H54 (cell line): ENCODE measurements at places on chromosomes 5 and 9.

GRCh38 chr5:102649731-102650130 is 105.4 kb upstream of the PAM start:
- DNase-seq = no peak

GRCh38 chr5:149580808-149581191 is 498 bp upstream of the ARHGEF37 start:
- DNase-seq = no peak

DNA sequence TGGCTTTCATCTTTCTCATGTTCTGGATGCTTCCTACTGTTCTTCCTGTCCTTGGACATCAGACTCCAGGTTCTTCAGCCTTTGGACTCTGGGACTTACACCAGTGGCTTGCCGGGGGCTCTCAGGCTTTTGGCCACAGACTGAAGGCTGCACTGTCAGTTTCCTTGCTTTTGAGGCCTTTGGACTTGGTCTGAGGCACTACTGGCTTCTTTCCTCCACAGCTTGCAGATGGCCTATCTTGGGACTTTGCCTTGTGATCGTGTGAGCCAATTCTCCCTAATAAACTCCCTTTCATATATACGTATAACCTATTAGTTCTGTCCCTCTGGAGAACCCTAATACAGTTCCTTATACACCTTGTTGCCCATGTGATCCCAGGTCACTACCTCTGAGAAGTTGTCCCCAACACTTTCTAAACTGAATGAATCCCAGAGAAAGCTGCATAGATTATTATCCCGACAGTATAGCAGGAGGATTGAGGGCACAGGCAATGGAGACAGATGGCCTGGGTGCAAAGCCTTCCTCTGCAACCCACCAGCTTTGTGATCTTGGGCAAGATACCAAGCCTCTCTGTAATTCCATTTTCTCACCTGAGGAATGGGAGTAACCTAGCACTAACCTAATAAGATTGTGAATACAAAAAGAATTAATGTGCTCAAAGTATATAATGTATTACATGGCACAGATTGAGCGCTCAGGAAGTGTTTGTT is 449.6 kb upstream of the BRINP1 start:
- DNase-seq = no peak

GRCh38 chr5:67969631-67970030 is 245.9 kb upstream of the PIK3R1 start:
- DNase-seq = no peak

DNA sequence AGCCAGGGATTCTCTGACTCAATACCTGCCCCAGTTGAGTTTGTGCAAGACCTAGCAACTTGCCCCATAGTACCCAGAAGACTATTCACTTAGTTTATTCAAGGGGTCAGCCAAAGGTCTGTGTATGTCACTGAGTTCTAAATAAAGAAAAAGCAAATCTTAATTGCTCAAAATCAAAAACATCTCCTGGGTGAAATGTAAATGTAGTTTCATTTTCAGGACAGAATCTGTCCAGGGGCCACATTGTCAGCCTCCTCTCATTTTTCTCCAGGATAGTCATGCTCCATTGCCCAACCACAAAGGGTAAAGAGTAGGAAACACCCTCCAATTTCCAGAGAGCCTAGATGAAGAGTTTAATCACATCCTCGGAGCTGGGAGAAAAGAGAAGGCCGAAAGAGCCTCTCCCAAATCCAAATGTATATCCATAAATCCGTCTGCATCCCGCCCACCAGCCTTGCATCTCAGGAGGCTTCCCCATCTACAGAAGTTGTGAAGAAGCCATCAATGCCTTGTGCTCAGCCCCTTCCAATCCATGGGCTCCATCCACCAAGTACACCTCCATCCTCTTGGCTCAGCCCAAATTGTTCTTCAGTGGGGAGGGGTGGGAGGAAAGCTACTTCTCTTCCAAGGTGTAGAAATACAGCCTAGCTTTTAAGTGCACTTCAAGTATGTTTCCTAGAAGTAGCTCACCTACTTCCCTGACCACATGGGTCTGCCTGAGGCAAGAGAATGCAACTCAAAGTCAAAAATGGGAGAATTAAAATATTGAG is 26.9 kb downstream of the ADAM19 start:
- no peak for DNase-seq

DNA sequence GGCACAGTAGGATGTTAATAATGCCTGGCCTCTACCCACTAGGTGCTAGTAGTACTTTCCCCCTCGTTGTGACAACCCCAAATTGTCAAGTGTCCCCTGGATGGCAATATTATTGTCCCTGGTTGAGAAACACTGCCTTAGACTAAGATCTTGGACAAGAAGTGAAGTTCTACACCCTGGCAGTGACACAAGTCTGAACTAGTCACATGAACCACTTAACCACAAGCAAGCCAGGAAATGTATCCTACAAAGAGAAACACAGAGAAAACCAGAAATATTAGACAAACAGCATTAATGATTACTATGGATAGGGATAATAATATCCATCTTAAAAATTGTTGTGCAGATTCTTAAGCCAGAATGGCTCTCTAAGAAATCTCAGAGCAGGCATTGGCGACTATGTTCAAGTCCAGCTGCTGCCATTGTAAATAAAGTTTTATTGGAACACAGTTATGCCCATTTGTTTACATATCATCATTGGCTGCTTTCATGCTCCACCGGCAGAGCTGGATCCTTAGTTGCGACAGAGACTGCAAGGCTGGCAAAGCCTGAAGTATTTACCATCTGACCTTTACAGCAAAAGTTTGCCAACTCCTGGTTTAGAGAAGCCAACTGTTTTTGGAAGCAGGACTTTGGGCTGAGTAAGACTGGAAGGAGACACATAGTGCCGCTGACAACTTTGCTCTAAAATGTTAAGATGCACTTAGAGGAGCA is 80.8 kb downstream of the NTRK2 start:
- no peak for DNase-seq
